ENCODE measurements at places on chromosomes 2 and 18.

DNA sequence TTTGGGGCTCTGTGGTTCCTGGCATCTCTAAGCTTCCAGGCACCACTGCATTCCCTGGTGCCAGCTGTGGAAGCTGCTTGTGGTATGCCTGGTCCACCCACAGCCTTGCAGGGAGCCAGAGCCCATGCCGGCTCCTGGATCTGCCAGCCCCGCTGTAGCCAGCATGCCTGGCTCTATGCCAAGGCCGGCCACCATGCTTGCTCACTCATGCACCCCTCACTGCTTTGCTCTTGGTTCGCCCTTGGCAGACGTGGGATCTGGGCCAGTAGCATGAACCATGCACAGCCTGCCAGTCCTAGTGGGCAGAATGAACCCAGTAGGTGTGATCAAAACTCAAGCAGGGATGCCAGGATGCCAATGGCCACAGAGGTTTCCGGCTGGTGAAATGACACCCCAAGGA lies 634.2 kb upstream of the TMEFF2 start:
- DNase-seq: no peak

DNA sequence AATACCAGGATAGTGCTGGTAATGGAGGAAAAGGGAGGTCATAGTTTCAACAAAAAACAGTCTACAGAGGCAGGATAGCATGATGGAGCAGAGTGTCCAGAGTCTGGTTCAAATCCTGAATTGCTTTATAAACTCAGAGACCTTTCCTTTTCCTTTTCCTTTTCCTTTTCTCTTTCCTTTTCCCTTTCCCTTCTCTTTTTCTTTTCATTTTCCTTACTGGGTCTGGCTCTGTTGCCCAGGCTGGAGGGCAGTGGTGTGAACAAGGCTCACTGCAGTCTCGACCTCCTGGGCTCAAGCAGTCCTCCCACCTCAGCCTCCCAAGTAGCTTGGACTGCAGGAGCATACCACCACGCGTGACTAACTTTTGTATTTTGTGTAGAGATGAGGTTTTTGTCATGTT lies 31.7 kb downstream of the GIGYF2 start:
- no peak for DNase-seq

DNA sequence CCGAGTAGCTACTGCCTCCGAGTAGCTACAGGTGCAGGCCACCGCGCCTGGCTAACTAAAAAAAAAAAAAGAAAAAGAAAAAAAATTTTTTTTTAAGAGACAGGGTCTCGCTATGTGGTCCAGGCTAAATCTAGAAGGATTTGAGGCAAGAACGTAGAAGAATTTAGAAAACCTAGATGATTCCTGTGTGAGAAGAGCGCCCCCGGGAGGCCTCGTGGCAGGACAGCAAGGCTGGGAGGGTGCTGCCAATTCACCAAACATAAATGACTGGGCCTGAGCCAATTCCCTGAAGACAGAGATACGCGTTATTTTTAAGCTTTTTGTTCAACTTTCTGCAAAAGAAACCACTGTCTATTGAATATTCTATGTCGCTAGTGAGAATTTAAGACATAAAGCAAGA lies 90.1 kb upstream of the TGFA start:
- no peak for DNase-seq

- no peak for DNase-seq
Observed at GRCh38 chr2:30656079-30656478, 151.2 kb downstream of the CAPN13 start.

GRCh38 chr18:3966246-3966641 lies 488.9 kb downstream of the DLGAP1 start:
- no peak for DNase-seq

GRCh38 chr2:98803405-98804264 lies 72.7 kb upstream of the MGAT4A start:
- DNase-seq: peak; percentile 48

DNA sequence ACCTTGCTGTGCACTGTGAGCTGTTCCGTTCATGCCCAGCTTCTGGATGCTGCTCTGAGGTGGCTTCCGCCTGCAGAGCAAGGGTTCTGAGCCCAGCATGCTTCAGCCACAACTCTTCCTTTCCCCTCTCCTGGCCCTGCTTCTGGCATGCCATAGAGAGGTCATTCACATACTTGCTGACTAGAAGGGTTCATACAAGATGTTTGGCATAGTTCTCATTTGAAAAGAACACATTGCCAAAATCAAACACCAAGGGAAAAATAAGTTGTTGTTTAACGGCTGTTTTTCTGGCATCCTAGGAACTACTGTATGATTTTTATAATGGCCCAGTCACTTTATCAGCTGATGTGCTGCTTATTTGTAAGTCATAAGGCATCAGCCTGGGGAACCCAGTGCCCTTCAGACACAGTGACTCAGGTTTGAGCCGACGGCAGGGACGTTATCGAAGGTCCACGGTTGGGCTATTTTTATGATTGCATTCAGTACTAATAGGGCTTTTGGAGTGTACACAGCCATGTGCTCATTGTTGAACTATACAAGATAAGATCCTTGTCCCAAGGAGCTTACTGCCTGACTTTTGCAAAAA lies 53.9 kb upstream of the CTAGE1 start:
- DNase-seq: no peak

Data from glutamatergic neuron (in vitro differentiated cells).